ENCODE measurements at places on chromosomes 1 and 21.

GRCh38 chr1:185935360-185935759, 201.2 kb downstream of the HMCN1 start:
- no peak for DNase-seq

- no peak for DNase-seq
Observed at GRCh38 chr1:222521299-222522104, 26.4 kb downstream of the HHIPL2 start.

GRCh38 chr1:200438911-200439310, 29.1 kb upstream of the ZNF281 start:
- no peak for DNase-seq

DNA sequence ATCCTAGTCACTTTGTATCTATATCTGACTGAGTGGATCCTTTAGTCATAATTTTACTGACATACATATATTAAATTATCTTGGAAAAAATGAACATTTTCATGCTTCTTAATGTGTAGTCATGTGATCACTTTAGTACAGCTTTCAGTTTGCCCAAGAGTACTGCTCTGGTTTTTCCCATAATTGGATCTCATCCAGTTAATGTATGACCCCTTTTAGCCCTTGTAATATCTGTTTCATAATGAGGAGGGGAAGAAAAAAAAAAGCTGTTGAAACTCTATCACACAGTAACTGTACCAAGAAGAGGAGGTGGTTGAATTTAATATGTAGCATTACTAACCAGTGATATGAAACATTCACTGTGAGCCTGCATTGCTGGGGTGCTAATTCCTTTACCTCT, 328.7 kb downstream of the PTPRC start:
- no peak for DNase-seq

- DNase-seq: no peak
Observed at GRCh38 chr1:36816348-36816747, 218.0 kb downstream of the GRIK3 start.

DNA sequence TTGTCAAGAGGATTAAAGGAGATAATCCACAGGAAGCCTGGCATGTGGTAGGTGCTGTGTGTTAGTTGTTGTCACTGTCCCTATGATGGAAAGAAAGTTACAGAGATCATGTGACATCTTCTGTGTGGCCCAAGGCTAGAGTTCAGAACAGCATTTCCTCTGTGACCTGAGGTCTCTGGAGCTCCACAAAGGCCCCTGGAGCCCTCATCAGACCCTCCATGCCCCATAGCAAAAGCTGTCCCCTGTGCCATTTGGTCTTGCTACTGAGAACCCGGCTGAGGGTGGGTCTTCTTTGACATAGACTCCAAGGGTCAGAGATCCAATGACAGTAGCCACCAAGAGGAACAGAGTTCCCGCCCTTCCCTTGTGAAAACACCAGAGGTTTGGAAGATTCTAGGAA, 8.1 kb downstream of the CELA2B start:
- DNase-seq: no peak

GRCh38 chr1:108653431-108654105, 7.3 kb downstream of the HENMT1 start:
- no peak for DNase-seq

GRCh38 chr1:182624577-182624976, 20.4 kb upstream of the RGS16 start:
- no peak for DNase-seq

- DNase-seq: no peak
Observed at GRCh38 chr1:79460773-79461436, 454.4 kb upstream of the ADGRL4 start.

- DNase-seq: no peak
Observed at GRCh38 chr1:171792656-171793369, 11.4 kb downstream of the METTL13 start.

- no peak for DNase-seq
Observed at GRCh38 chr1:93713341-93713740, 31.7 kb upstream of the BCAR3 start.

DNA sequence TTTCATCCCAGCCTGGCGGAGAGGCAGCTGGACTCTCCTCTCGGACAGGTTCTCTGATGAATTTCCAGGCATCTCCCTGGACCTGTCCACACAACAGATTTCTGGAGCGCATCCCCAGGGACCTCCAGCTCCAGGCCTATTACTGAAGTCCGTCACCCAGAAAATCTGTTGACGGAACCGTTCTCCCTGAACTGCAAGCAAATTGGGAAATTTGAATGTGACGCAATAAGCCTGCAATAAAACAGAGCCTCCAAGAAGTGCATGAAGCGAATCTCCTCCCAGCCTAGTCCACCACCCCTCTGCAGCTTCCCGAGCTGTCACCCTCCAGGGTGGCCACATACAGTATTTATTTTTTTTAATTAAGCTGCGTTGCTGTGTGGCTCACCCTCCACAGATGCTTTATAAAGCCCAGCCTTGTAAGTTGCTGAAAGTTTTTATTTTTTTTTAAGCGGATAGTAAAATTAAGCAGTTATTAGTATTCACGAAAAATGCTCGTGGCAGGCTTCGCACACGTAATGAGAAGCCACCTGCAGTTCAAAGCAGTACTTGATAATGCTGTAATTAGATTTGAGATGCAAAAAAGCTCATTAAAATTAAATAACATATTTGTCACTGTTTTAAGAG, 173.3 kb downstream of the CAMTA1 start:
- no peak for DNase-seq

GRCh38 chr21:45401916-45402900, 2.8 kb upstream of the COL18A1 start:
- DNase-seq: no peak

DNA sequence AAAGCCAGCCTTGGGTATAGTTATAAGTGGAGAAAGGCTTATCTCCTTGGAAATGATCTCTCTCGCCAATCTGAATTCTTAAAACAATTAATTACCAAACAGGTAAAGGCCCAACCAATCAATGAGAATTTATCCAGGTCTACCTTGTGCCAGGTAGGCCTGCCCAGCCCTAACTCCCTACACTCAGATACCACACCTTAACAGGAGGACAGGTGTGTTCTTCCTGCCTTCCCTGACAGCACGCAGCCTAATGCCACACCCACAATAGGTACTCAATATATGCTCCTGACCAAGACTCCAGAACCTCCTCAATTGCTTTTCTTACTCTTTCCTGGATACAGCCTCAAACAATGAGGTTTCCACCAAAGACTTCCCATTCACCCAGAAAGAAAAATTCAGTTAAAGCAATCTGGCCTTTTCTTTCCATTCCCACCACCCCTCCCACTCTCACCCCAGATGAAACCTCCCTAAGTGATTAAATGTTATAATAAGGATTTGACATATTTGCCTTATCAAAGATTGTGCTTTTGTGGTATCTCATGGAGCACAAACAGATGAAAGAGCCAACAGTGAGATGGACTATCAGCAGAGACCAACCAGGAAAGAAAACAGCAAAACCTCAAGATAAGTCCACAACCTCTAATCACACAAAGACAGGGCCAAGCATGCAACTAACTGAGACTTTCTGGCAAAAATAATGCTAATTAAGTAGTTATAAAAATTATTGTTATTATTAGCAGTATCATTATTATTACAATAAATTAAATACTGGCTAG, 25.6 kb downstream of the TRABD2B start:
- DNase-seq: no peak

DNA sequence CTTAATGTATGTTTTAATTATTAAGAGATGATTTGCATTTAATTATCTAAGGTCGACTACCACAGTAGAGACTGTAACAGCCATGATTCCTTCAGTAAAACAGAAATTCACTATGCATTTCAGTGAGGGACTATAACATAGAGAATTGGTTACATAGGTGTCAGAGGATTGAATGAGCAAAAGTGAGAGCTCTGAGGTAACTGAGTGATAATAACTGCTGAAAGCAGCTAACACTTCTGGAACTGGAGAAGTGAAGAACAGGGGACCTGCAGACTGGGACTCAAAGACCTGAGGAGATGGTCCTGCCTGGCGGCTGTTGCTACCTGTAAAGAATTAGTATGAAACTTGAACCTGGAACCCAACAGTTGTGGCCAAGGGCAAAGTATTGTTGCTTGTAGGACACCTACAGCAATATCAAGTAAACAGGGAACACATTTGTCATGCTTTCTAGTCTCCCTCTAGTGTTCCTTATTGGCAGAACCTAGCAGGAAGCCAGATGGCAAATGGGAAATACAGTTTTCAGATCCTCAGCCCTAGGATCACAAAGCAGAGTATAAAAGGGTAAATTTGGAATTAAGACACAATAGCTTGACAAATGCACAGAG, 110.6 kb downstream of the HS2ST1 start:
- no peak for DNase-seq

GRCh38 chr1:232942413-232943294, 7.8 kb upstream of the NTPCR start:
- no peak for DNase-seq
